ENCODE measurements at places on chromosomes 4 and X.
A peak's percentile ranks its signal among the peaks of the same experiment; 100 is the strongest.

DNA sequence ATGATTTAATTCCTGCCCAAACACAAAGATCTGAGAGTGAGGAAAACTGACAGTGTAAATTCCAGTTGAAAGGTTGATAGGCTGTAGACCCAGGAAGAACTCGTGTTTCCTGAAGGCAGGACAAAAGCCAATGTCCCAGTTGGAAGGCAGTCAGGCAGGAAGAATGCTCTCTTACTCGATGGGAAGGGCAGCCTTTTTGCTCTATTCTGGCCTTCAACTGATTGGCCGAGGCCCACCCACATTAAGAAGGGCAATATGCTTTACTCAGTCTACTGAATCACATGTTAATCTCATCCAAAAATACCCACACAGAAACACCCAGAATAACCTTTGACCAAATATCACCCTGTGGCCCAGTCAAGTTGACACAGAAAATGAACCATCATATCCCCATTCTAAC is 45.3 kb upstream of the SOD3 start:
- DNase-seq: no peak

- DNase-seq: no peak
Observed at GRCh38 chrX:71615954-71616353, 2.4 kb downstream of the CXCR3 start.

DNA sequence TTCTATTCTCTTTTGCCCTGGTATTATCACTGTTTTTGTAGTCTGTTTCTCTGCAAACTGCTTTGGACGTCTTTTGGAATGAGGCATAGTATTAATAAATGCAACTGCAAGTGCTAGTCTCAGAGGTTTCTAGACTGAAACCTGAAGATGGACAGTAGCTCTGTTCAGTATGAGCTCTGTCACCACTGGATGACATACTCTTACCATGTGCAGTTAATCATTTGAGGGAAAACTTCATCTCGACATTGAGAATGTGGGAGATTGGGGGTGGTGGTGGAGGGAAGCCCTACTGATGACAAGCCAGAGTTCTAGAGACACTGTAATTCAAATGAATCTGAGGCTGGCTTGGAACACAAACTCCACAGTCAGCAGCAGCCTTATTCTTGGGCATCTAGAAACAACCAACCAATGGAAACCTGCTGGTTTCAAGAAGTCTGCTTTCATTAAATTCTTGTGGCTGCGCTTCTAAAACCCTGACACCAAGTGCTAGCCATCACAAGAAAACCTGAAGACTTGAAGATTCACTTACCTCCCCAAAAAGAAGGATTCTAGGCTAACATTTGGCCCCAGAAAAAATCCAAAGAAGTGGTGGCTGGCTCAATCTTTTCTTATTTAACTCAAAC is 161.7 kb downstream of the RASL11B start:
- DNase-seq: no peak

GRCh38 chr4:20017070-20017776 is 234.5 kb upstream of the SLIT2 start:
- peak; percentile 43 for DNase-seq

- DNase-seq: no peak
Observed at GRCh38 chrX:7145454-7145853, 2.1 kb upstream of the STS start.

DNA sequence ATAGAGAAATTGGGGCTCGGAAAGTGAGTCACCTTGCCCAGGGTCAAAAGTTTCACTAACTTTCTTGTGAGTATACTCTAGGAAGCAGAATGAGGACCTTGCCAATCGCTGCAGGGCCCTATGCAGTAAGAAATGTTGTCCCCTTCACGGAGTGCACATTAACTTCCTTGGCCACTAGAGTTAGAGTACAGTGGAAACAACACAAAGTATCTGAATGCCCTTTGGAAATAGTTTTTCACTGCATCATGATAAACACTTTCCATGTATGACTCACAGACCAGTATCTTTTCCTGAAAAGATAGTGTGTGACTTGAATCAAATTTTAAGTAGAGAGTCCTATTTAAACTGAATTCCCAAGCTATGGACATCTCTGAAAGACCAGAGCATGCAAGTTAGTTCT is 45.5 kb upstream of the STK26 start:
- no peak for DNase-seq

GRCh38 chr4:100348473-100348872 is 158.2 kb upstream of the DDIT4L start:
- no peak for DNase-seq

DNA sequence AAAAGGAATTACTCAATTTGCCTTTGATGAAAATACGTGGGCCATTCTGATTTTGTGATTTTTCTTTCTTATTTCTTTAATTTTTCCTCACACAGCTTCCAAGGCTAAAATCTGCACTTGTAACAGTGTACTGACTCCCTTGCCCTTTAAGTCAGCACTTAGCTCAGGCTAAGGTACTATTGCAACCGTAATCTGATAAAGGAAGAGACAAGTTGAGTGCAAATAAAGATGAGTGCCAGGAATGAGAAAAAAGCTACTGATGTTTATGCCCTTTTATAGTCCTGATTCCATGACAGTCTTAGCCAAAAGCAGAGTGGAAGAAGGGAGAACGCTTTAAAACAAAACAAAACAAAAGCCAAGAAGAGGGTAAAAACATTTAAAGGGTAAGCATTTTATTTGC is 6.0 kb downstream of the DMD start:
- no peak for DNase-seq

GRCh38 chr4:74855879-74856278 is 61.6 kb upstream of the BTC start:
- DNase-seq: no peak

DNA sequence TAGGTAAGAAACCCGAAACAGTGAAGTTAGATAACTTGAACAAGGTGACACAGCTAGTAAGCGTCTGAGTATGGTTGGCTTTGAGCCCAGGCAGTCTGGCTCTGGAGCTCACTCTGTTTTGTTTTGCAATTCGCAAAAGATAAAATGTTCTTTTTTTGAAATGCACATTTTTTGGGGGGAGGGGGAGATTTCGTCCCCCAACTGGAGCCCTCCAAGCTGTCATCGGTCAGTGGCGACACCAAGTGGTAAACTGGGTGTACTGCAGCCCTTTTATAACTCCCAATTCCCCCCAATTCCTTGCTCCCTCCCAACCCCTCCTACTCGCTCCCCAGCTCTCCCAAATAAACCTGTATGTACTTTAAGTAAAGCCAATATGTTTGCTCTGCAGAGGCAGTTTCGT is 2.8 kb upstream of the CLCN5 start:
- peak; percentile 56 for DNase-seq

- DNase-seq: peak; percentile 16
Observed at GRCh38 chr4:148288448-148288847, 153.8 kb downstream of the NR3C2 start.

DNA sequence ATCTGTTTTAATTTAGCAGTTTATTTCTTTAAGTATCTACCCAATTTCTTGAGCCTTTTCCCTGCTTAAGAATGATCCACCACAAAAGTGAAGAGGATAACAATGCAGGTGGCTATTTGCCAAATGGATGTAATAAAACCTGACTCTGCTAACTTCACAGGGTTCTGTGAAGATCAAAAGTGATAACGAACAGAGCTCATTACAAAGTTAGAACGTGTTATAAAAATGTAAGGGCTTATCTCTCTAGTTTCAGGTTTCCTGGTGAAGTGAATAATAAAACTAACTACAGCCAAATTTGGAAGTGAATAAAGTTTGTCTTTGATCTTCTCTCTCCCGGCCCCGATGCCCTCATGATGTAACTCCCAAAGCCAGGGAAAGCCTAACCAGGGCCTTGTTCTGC is 497.9 kb downstream of the SMARCA1 start:
- DNase-seq: no peak

DNA sequence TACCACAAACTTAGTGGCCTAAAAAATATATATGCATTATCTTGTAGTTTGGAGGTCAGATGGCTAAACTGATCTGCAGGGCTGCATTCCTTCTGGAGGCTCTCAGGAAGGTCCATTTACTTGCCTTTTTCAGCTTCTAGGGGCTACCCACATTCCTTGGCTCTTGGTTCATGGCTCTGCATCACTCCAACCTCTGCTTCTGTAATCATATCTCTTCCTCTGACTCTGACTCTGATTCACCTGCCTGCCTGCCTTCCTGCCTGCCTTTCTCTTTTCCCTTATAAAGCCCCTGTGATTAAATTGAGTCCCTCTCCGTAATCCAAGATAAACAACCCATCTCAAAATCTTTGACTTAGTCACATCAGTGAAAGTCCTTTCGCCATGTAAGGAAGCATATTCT is 25.0 kb upstream of the FRMPD4 start:
- DNase-seq: no peak

DNA sequence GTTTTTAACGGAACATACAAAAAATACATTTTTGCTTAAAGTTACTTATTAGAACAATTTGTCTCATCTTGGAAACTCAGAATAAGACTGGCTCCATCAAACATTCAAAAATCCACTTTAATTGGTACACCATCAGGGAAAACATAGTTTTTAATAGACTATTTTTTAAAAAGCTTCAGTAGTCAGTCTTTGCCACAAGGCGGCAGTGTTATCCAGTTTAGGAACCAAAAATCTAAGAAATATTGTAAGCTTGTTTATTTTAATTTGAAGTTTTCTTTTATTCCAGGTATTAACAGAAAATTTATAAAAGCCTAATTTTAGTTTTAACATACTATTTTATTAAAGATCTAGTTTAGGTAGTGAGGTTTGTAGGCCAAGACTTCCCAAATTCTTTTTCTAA is 107.7 kb downstream of the APOOL start:
- peak; percentile 4 for DNase-seq

GRCh38 chr4:137952116-137952515 is 290.0 kb downstream of the SLC7A11 start:
- no peak for DNase-seq

- DNase-seq: no peak
Observed at GRCh38 chr4:11869191-11869870, 440.6 kb upstream of the HS3ST1 start.

DNA sequence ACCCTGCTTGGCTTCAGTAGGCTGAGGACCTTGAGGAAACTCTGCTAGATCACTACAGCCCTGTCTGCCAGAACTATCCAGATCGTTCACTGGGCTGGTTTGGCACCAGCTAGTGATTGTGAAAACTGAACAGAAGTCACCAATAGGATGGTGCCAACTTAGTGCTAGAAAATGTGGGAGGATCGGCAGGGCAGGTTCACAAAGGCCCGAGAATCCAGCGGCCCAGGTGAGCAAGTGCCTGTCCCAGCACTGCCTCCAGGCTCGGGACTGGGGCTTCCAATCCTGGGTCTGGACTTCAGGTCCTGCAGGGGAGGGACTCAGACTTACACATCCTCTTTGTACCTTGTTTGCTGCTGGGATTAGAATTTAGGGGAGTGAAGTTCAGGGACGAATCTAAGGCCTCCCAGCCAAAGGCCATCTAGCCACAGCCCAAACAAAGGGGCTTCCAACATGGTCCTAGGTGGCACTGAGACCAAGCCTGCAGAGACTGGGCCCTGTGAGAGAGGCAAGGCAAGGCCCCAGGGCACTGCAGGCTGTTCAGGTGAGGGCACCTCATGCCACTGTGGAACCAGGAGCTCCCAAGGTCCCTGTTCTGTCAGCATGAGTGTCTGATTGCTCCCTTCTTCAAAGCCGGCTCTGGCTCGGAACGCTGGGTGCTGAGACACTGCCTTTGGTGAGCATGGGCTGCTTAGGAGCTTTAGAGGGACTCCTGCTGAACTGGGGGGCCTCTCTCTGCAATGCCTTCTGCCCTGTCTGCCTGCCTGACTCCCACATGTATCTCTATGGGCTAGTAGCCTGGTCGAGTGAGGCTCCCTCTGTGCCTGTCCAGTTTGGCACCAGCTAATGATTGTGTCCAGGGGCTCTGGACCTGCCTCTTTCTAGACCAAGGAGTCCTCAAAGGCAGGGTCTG is 20.7 kb upstream of the ZNF185 start:
- DNase-seq: no peak

DNA sequence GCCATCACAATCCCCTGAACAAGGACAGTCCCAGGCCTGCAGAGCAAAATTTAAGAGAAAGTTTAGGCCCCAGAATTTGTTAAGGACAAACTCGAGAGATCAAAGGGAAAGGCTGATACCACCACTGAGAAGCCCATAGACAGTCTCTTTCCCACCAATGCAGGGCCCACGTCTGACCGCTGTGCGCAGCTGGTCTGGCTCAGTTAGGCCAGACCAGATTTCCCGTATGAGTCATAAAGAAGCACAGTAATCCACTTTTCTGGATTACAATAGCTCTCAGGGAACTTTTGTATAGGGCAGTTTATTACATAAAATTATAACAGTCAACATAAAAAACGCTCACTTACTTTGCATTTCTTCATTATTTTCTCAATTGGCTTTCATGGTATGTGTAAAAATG is 259.5 kb downstream of the RCHY1 start:
- no peak for DNase-seq

DNA sequence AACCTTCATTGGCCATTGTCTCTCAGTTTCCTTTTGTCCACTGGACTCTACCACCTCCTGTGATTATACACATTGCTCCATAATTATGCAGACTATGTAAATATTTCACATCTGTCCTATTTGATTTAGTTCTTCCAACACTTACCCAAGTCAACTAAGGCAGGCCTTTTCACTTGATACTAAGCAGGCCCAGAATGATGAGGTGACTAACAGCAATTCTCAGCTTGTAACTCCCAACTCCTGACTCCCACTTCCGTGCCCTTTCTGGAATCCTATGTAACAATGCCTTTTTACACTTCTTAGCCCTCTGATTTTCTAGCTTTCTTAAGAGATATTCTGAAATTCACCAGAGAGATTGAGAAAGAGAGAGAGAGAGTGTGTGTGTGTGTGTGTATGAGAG is 6.6 kb downstream of the PAK3 start:
- DNase-seq: no peak

GRCh38 chr4:147596981-147597380 is 20.2 kb upstream of the TMEM184C start:
- DNase-seq: no peak

DNA sequence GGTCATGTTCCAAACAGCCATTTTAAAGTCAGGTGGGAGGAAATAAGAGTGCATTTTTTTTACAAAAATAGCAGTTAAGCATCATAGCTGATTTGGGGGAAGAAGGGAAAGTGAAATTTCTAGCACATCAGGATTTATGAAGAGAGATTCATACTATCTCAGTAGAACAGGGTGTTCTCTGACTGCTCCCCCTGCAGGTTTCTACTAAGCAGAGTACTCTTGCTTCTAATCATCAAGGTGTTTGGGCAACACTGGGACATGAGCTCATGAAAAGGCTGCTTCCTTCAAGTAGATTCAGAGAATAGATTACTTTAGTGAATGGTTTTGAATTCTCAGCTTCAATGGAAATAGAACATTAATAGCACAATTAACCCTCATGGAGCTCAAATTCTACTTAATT is 591.4 kb upstream of the PCDH10 start:
- DNase-seq: no peak

GRCh38 chrX:16924631-16925480 is 21.6 kb upstream of the REPS2 start:
- DNase-seq: no peak

- no peak for DNase-seq
Observed at GRCh38 chr4:36333303-36333877, 52.0 kb downstream of the DTHD1 start.

- no peak for DNase-seq
Observed at GRCh38 chr4:98300706-98301105, 39.5 kb downstream of the RAP1GDS1 start.

Measured in SK-N-SH (cell line).